Hematopoietic multipotent progenitor cell treated with erythropoietin and hydrocortisone succinate and interleukin-3 and kit ligand, for 8 days (in vitro differentiated cells): ENCODE measurements at places on chromosomes 6 and 20.

DNA sequence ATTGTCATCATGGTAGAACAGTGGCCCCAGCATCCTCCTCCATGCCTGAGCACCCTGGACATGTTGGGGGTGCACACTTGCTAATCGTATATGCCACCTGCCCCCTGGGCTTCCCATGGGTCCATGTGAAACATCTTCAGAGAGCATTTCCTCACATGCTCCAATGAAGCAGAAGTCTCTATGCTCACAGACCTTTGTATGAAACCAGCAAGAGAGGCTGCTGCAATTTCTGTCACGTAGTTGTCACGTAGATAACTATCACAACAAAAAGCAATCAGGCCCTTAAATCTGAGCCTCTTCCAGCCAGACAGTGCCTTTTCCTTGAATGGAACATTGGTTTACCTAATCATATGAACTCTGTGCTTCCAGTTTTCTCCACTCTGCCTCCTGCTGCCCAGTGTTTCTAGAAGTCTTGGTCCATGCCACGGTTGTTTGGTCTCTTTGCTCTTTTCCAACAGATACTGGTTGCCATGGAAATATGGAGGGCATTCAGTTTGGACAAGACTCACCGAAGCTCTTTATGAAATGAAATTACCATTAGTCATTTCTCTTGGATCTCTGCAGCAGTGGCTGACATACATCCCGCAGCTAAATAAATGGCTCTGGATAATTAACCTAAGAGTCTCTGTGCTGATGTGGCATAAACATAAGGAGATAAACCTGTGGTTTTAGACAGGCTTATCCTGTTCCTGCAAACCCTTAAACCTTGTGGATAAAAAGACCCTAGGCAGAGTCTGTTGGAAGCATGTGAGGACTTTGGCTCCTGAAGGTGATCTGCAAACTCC, 172.8 kb upstream of the SYNDIG1 start:
- DNase-seq: no peak

GRCh38 chr6:38185752-38186151, 366.2 kb downstream of the ZFAND3 start:
- DNase-seq: no peak

DNA sequence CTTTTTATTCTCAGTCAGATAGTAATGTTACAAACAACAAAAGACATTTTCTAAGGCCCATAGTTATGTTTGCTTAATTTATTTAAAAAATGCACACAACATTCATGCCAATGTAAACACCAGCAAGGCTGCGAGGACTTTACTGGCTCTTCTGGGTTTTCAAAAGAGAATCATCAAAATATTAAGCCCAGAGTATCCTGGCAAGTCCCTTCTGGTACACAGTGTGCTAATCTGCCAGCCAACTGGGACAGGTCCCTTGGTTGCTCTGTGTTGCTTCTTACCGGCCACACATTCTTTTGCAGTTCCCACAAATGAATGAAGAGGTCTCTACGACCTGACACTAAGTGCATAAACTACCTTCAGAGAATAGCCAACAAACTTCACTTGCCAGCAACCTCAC, 42.6 kb upstream of the SPDEF start:
- no peak for DNase-seq

DNA sequence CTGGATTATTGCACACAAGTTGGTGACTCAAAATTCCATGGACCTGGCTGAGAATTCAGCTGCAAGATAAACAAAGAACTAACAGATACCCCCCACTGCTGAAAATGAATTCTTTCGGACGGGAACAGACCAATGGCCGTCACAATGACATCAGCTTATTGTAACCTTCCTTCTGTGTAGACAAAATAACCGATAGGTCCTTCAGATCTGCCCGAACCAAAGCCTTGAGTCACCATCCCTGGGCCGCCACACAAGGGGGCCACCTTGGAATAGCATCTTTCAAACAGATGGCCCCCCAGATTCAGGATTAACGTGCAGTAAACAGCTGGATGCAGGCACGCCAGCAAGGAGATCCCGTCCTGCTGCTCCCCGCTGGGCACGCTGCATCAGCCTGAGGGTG, 214.0 kb upstream of the EXOC2 start:
- DNase-seq: no peak

DNA sequence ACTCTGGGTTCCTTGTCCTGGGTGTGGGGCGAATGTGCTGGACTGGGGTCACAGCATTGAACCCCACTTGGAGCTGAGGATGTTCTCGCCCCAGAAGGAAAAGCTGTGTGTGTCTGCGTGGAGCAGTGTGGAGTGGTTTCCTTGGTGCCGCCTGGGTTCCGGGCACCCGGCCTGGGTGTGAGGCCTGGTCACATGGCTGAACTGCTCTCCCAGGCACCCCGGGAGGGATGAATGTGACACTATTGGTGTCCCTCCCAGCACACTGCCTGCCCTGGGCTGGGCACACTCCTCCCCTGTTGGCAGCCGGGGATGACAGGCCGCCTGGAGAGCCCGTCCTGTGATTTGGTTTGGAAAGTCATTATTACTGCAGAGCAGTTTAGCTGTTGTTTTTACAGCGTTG, 12.3 kb downstream of the MYT1 start:
- DNase-seq: no peak

DNA sequence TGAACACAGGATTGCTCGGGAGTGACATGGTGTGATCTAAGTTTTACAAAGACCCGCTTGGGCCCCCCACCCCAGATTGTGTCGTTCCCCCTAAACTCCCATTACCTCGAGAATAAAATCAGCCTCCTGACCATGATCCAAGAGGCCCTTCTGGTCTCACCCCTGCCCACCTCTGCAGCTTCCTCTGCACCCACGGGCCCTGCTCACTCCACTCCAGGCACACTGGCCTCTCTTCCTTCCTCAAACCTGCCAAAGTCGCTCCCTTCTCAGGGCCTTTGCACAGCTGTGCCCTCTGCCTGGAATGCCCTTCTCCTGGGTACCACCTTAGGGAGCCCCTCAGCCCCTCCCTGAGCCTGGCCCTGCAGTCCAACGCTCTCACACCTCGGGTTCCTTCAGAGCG, 17.9 kb downstream of the TGM2 start:
- DNase-seq: no peak

DNA sequence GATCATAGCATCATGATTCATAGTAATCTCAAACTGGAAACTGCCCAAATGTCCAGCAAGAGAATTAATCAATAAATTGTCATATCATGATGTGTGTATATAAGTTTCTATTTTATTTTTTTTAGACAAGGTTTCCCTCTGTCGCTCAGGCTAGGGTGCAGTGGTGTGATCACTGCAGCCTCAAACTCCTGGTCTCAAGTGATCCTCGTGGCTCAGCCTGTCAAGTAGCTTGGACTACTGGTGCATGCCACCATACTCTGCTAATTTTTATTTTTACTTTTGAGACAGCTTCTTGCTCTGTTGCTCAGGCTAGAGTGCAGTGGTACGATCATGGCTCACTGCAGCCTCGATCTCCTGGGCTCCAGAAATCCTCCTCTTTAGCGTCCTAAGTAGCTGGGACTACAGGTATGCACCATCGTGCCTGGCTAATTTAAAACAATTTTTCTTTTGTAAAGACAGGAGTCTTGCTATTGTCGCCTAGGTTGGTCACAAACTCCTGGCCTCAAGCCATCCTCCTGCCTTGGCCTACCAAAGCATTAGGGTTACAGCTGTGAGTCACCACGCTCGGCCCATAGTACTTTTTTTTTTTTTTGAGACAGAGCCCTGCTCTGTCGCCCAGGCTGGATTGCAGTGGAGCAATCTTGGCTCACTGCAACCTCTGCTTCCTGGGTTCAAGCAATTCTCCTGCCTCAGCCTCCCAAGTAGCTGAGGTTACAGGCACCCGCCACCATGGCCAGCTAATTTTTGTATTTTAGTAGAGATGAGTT, 8.7 kb upstream of the ATRN start:
- no peak for DNase-seq

GRCh38 chr6:134258849-134259306, 59.0 kb downstream of the SGK1 start:
- no peak for DNase-seq

- DNase-seq: no peak
Observed at GRCh38 chr6:144548536-144548935, 263.4 kb downstream of the UTRN start.
